ENCODE measurements at places on chromosomes 4 and X.

DNA sequence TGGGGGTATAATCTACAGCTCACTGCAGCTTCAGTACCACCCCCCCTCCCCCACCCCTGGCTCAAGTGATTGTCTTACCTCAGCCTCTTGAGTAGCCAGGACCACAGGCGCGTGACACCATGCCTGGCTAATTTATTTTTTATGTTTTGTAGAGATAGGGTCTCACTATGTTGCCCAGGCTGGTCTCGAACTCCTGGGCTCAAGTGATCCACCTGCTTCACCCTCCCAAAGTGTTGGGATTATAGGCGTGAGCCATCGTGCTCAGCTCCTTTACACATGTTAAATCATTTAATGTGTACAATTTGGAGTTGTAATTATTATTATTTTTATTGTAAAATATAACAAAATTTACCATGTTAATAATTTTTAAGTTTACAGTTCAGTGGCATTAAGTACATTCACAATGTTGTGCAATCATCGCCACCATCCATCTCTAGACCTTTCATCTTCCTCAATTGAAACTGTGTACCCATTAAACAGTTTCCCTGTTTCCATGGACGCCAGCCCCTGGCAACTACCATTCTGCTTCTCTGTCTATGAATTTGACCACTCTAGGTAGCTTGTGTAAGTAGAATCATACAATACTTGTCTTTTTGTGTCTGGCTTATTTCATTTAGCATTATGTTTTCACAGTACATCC is 6.1 kb downstream of the SLAIN2 start:
- no peak for DNase-seq

- no peak for DNase-seq
These were observed 20.7 kb upstream of the PROM1 start for GRCh38 chr4:16104520-16104919.

- no peak for DNase-seq
These were observed 322.1 kb upstream of the NOCT start for GRCh38 chr4:138693526-138693925.

- DNase-seq, result no peak
These were observed 43.8 kb upstream of the KCNIP4 start for GRCh38 chr4:21992330-21992729.

- DNase-seq, result no peak
These were observed 14.4 kb upstream of the CENPU start for GRCh38 chr4:184748251-184748652.

- no peak for DNase-seq
These were observed 146.1 kb upstream of the NEIL3 start for GRCh38 chr4:177163532-177163931.

DNA sequence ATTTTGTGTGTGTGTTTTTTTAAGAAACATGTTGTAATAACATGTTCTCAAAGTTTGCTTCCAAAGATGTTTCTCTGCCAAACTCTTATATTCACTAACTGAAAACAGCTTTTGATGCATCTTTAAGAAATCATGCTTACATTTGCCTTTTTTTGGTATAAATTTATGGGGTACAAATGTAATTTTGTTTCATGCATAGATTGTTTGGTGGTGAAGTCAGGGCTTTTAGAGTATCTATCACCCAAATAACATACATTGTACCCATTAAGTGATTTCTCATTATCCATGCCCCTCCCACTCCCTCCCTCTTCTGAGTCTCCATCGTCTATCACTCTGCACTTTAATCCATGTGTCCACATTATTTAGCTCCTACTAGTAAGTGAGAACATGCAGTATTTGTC is 30.8 kb downstream of the SPINK2 start:
- DNase-seq, result no peak

- no peak for DNase-seq
These were observed 488.5 kb downstream of the IL15 start for GRCh38 chr4:142124874-142125273.

DNA sequence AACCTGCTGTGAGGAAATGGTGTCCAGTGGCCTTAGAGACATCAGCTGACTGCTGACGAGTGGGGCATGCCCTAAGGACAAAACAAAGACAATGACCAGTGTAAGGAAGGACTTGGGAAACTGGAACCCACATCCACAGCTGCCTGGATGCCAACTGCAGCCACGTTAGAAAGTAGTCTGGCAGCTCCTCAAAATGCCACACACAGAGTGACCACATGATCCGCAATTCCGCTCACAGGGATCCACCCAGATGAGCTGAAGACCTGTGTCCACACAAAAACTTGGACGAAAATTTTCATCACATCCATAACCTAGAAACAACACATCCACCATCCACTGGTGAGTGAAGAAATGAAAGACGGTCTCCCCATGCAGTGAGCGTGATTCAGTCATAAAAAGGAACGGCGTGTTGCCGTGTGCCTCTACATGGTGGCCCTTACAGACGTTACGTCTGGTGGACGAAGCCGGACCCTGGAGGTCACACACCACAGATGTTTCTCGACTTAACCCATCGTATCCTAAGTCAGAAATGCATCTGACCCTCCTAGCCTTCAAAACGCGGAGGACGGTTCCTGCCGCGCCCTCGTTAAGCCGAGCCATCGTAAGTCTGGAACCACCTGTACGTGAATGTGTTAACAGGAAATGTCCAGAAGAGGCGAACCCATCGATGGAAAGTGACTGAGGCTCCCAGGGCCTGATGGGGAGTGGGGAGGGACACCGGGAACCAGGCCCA is 40.6 kb upstream of the MXD4 start:
- no peak for DNase-seq

DNA sequence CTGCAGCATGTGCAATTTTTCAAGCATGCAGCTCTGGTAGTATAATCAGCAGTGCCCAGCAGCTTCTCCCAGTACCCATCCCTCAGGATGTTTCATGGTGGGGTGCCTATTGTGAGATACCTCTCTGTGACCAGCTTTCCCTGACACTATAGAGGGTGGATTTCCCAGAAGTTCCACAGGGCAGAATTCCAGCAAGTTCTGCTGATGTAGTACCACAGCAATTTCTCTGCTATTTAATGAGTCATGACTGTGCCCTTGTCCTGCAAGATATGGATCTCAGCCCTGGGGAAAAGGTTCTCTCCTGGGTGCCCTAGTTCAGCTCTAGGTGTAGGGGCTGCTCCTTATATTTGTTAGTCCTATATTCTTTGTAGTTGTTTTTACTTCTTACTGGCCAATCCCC is 174.8 kb downstream of the ENOX2 start:
- DNase-seq, result no peak

DNA sequence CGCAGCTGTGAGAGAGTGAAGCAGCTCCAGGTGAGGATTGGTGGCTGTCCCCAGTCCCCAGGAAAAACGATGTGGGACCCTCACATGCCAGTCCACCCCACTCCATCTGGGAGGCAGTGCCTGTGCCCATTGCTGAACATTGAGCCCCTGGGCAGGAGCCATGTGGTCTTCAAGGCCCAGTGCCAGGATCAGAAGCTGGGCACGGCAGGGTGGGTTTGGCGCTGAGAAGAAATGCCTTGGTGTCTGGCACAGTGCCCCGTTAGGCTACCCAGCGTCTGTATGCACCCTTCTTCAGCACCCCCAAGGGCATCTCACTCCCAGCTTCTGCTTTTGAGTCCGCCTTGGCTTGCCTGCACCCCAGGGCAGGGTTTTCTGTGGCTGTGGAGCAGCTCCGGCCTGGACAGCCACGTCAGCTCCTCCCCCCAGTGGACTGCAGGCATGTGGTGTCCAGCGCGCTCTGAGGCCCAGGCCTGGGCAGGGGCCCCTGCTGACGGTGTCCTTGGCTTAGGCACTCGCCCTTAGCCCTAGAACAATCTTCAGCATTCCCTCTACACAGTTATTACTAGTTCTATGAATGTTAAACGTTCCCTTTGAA is 28.6 kb downstream of the RGS12 start:
- no peak for DNase-seq

- no peak for DNase-seq
These were observed 118.3 kb downstream of the KCNIP4 start for GRCh38 chr4:21830272-21830671.

DNA sequence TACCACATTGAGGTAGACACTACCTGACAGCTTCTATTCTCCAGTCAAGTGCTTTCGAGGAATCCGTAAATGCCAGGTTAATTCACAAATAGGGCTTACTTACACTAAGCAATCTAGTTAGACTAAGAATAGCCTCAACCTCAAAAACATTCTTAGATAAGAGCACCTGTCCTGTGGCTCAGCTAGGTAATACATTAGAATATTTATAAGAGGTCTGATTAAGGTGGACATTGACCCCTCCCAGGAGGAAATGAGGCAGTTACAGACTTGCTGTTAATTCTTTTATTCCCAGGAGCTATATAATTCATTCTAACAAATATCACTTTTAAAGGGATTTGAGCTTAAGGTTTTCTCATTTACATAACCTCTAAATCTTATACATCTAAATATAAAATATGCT is 758.1 kb downstream of the GRID2 start:
- DNase-seq, result no peak

DNA sequence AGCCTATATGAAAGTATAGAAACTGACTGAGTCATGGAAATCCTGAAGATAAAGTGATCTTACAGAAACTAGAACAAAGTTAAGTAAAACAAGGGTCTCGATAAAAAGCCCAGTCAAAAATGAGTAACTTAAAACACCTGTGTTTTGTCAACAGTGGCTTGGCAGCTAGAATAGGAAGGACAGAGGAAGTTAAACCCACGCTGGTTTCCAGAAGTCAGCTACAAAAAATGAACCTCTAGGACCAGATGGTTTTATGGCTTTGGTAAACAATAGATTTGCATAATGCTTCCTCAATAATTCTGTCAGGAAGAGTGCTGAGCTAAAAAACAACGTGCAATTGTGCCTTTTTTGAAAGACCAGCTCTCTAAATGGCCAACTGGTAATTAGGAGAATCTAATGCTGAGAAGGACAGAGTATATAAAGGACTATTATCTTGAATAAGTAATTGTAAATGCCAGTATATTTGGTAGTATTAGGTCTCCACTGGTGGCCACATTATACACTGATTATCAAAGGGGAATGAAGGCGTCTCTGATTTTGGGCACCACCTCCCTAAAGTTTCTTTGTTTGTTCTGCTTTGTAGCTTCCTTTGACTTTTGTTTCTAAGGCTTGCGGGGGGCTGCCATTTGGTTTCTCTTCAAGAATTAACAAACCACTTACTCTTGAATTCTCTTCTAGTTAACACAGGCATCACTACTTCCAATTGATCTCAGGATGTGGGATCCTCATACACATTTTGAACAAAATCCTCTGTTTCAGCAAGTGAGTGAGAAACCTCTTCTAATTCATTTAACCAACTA is 72.2 kb upstream of the PPP3CA start:
- DNase-seq, result no peak
